Stimulated activated CD4-positive, alpha-beta T cell treated with anti-CD3 and anti-CD28 coated beads, Interleukin-15, amount 100 ng/mL, for 1 hour (primary cell): ENCODE measurements at places on chromosomes 7 and 10.

GRCh38 chr7:4830176-4830575 is 31.7 kb downstream of the PAPOLB start:
- peak; percentile 39 for DNase-seq

- no peak for DNase-seq
These were observed 112.9 kb downstream of the VIPR2 start for GRCh38 chr7:159031750-159032149.

- DNase-seq: no peak
These were observed 106.8 kb downstream of the ZMYND11 start for GRCh38 chr10:241966-242643.

DNA sequence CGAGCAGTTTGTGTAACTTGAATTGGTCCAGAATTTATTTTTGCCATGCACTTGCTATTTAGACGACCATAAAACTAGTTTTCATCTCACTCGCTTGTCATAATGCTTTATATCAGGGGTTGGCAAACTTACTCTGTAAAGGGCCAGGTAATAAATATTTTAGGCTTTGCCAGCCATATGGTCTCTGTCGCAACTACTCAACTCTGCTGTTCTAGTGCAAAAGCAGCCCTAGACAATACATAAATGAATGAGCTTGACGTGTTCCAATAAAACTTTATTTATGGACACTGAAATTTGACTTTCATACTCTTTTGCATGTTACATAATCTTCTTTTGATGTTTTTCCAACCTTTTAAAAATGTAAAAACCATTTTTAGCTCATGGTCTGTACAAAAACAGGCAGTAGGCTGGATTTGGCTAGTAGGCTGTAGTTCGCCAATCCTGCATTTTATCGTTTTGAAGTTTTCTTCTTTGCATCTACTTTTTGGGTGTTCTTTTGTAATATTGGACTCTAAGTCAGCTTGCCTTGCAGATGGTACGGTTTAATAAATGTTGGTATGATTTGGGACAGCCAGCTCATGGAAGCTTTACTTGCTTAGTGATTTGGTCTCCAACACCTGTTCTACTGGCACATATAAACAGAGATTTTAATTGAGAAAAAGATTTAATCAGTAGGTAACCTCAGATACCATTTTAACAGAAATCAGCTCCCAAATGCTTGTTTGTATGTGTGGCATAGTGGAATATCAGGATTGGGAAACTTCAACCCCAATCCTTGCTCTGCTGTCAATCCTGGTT is 25.6 kb downstream of the SND1 start:
- no peak for DNase-seq

DNA sequence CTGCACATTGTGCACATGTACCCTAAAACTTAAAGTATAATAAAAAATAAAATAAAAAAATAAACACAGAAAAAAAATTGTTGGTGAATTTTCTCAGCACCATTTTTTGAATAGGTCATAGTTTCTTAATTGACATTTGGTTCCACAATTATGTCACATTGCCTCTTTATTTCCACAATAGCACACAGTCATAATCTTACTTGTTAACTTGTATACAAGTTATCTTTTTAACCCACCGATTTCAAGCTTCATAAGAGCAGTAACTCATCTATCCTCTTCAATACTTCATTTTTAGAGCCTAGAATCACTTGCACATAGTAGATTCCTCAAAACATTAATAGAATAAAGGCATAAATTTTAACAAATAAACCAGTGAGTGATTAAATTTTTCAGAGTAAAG is 1425.1 kb upstream of the LRRTM3 start:
- DNase-seq: no peak

DNA sequence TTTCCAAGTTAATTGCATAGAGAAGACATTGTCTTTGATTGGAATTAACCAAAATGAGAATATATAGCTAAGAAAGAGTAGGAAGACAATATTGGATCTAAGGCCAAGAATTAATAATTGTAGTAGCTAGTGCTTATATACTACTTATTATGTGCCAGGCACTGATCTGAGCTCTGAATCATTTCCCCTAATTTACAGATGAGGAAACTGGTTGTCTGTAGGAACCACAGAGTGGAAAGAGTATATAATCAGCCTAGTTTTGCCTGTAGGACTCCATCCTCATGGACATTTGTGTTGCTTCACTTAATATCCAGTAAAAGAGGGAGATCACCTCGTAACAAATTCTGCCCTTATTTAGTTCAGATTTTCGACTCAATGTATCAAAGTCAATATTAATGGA is 127.9 kb downstream of the ARID5B start:
- no peak for DNase-seq
